ENCODE measurements at places on chromosomes 4 and X.
A peak's percentile ranks its signal among the peaks of the same experiment; 100 is the strongest.

DNA sequence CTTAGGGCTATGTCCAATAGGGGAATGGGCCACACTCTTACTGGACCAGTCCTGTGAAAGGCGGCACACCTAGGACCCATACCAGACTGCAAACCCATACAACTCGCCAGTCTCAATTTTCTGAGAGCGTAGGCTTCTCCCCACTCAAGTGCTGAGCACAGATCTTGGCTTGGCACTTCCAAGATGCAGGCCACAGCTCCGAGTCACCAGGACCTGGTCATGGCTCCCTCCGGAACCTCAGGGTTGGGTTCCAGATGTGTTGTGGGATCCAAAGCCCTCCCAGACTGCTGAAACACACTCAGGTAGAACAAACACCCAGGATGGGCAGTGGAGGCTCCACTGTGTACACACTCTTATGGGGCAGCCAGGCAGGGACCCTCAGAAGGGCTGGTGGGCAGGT is 103.3 kb downstream of the TMEM144 start:
- no peaks in the 10 kb centered on the region for H3K4me1 ChIP-seq
- no peak overlapping the region for H3K4me3 ChIP-seq
- no peak overlapping the region for H3K27ac ChIP-seq
- DNase-seq, result no peak

- H3K27me3 ChIP-seq, result no peaks in the 10 kb centered on the region
- H3K4me3 ChIP-seq, result no peak overlapping the region
- DNase-seq, result no peak
- H3K27ac ChIP-seq, result no peak overlapping the region
These were observed 366.6 kb downstream of the GASK1B start for GRCh38 chr4:157806184-157806583.

DNA sequence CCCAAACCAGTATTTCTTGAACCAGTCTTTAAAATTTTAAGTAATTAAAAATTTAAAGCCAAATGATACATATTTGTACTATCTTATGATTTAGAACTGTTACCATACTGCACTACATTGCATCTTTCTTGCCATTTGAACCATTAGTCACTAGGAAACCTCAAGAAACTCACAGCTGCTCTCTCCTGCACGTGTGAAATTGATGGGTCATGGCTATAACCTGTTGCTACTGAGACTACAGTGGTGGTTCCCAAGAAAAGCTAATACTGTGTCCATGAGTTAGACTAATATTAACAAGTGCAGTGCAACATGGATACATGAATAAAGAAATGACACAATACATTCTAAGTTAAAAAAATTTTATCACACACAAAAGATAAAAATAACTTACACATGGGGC is 88.4 kb downstream of the PDE5A start:
- DNase-seq, result no peak
- no peak overlapping the region for H3K4me3 ChIP-seq
- no peaks in the 10 kb centered on the region for H3K27me3 ChIP-seq

DNA sequence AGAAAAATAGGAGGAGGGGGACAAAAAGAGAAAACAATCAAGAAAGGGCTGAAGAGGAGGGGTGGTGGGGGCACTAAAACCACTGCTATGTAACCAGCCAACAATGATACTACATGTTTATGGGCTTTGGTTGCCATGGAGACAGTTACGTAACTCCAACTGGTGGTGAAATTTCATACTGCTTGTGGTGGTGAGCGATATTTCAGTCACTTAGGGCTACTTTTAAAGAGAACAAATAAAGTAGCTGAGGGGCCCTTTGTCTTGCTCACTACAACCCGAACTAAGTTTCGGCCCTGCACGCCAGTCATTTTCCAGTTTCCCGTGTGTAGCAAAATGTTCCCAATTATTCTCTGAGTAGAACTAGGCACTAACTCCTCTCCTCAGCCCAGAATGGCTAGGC is 275.2 kb upstream of the EDA2R start:
- no peak for DNase-seq
- H3K4me3 ChIP-seq, result no peak overlapping the region
- H3K36me3 ChIP-seq, result no peaks in the 10 kb centered on the region
- no peaks in the 10 kb centered on the region for H3K4me1 ChIP-seq
- no peak overlapping the region for H3K27ac ChIP-seq

GRCh38 chrX:125436855-125437254 is 117.2 kb downstream of the TEX13C start:
- no peak overlapping the region for H3K4me3 ChIP-seq
- H3K27ac ChIP-seq, result no peak overlapping the region
- no peak for DNase-seq

GRCh38 chr4:8283631-8284121 is 14.1 kb downstream of the HTRA3 start:
- no peaks in the 10 kb centered on the region for H3K4me1 ChIP-seq
- H3K4me3 ChIP-seq, result no peak overlapping the region
- no peaks in the 10 kb centered on the region for H3K36me3 ChIP-seq
- H3K27ac ChIP-seq, result peak overlapping the region; percentile 60
- H3K27me3 ChIP-seq, result no peaks in the 10 kb centered on the region

DNA sequence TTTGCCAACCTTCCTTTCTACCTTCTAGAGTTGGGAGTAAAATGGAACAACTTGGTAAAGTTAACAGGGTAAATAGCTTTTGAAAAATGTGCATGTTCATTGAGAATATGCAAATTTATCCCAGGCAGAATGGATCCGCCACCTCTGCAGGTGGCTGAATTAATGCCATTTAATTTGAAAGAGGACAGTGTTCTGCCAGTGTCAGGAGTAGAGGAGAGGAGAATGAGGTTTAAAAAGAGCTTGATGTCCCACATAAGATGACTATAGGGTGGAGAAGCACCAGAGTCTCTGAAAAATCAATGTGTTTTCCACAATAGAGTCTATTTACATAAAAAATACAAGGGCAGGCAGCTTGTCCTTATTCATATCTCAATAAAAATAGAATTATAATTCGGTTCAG is 1804.3 kb upstream of the PCDH10 start:
- no peak overlapping the region for H3K4me3 ChIP-seq
- no peak overlapping the region for H3K27ac ChIP-seq
- no peak for DNase-seq
- H3K4me1 ChIP-seq, result no peaks in the 10 kb centered on the region
- H3K36me3 ChIP-seq, result no peaks in the 10 kb centered on the region
- H3K27me3 ChIP-seq, result no peaks in the 10 kb centered on the region

DNA sequence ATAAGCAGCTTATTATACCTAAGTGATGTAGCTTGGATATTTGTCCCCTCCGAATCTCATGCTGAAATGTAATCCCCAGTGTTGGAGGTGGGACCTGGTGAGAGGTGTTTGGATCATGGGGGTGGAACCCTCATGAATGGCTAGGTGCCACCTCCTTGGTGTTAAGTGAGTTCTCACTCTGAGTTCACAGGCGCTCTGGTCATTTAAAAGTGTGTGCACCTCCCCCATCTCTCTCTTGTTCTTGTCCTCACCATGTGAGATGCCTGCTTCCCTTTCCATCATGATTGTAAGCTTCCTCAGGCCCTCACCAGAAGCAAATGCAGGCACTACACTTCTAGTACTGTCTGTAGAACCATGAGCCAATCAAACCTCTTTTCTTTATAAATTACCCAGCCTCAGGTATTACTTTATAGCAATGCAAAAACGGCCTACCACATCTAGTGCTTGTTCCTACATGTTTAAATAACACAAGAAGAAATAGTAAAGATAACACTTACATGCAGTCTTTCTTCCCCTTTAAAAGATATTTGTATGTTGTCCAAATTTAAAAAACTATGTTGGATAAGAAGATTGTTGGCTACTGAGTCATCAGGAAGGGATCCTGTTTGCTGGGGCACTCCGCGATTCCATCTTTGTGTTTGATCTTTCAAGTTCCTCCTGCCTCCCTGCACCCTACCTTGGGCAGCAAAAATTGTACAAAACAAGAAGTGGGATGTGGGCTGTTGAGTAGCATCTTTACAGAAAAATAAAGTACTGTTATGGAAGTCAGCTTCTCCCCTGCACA is 29.7 kb downstream of the PPP1R2C start:
- H3K27ac ChIP-seq, result no peak overlapping the region
- H3K4me1 ChIP-seq, result no peaks in the 10 kb centered on the region
- no peaks in the 10 kb centered on the region for H3K27me3 ChIP-seq
- H3K4me3 ChIP-seq, result no peak overlapping the region

- no peak for DNase-seq
- H3K4me3 ChIP-seq, result no peak overlapping the region
- H3K27ac ChIP-seq, result no peak overlapping the region
- H3K4me1 ChIP-seq, result no peaks in the 10 kb centered on the region
These were observed 30.1 kb upstream of the AFF2 start for GRCh38 chrX:148470324-148470723.

DNA sequence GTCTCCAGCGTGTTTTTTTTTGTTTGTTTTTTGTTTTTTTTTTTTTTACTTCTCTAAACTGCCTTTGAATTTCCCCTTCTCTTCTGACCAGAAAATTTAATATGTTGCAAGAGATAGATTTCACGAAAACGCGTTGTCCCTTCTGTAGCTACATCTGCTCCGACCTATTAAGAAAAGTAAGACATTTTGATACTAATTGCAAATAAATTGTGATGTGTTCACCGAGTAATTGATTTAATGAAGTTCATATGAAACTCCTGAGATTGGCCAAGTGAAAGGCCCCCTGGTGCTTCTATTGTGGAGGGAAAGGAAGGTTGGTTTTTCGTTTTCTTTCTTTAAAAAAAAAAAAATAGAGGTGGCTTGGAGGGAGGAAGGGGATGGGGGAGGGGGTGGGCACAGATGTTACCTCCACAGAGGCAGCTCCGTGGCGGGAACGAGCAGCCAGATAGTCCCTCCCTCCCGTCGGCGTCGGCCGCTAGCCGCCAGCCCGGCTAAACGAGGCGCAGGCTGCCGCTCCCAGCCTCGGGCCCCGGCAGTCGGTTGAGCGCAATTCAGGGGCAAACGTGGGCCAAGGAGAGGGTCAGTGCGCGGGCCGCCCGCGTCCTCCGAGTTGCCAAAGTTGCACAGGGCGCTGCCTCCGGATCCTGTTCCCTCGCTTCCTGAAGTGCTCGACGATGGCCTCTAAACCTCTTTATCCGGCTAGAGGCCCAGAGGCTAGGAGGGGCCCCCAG is 139.1 kb upstream of the ZIC3 start:
- no peak for DNase-seq
- H3K4me3 ChIP-seq, result no peak overlapping the region
- H3K27ac ChIP-seq, result no peak overlapping the region
- H3K27me3 ChIP-seq, result peaks cover 40% of the 10 kb centered on the region

GRCh38 chr4:25790024-25790423 is 72.8 kb downstream of the SEL1L3 start:
- H3K4me3 ChIP-seq, result no peak overlapping the region
- H3K27ac ChIP-seq, result no peak overlapping the region
- H3K36me3 ChIP-seq, result no peaks in the 10 kb centered on the region
- no peaks in the 10 kb centered on the region for H3K27me3 ChIP-seq

- H3K27ac ChIP-seq, result no peak overlapping the region
- H3K36me3 ChIP-seq, result no peaks in the 10 kb centered on the region
- no peaks in the 10 kb centered on the region for H3K4me1 ChIP-seq
These were observed 92.2 kb upstream of the MAGEB10 start for GRCh38 chrX:27715610-27716009.

- no peak for DNase-seq
- no peaks in the 10 kb centered on the region for H3K36me3 ChIP-seq
- H3K27ac ChIP-seq, result no peak overlapping the region
- no peaks in the 10 kb centered on the region for H3K4me1 ChIP-seq
- H3K4me3 ChIP-seq, result no peak overlapping the region
- no peaks in the 10 kb centered on the region for H3K27me3 ChIP-seq
These were observed 75.0 kb upstream of the IL2 start for GRCh38 chr4:122531514-122531913.

GRCh38 chr4:159487284-159487747 is 384.4 kb downstream of the RAPGEF2 start:
- H3K36me3 ChIP-seq, result no peaks in the 10 kb centered on the region
- no peak overlapping the region for H3K27ac ChIP-seq
- no peak for DNase-seq
- no peak overlapping the region for H3K4me3 ChIP-seq
- no peaks in the 10 kb centered on the region for H3K4me1 ChIP-seq

DNA sequence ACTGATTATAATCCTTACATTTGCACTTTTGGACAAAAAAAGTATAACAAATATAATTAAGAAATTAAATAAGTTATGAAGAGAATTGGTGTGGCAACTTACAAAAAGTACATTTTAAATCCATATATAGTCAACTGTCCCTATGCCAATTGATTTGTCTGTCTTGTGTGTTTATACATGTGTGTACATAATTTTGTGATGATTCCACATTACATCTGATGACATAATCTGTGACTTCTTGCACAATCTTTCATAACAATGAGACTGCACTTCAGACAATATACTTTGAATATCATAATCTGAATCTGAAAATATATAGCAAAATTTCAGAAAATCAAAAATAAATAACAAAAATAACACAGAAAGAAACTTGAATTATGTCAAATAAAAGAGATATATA is 953.4 kb downstream of the FAT4 start:
- H3K27ac ChIP-seq, result peak overlapping the region; percentile 82
- no peak overlapping the region for H3K4me3 ChIP-seq
- no peak for DNase-seq
- H3K36me3 ChIP-seq, result no peaks in the 10 kb centered on the region
- no peaks in the 10 kb centered on the region for H3K27me3 ChIP-seq
- H3K4me1 ChIP-seq, result no peaks in the 10 kb centered on the region

- no peaks in the 10 kb centered on the region for H3K27me3 ChIP-seq
- H3K27ac ChIP-seq, result no peak overlapping the region
- H3K36me3 ChIP-seq, result no peaks in the 10 kb centered on the region
- no peaks in the 10 kb centered on the region for H3K4me1 ChIP-seq
These were observed 165.7 kb upstream of the MAMLD1 start for GRCh38 chrX:150197388-150197787.
